ENCODE measurements at places on chromosomes 5 and 9. TPM values are rescaled to one million over a fixed set of nuclear protein-coding genes. Genes with fewer than 3 reads are reported as not detected.
A peak's percentile ranks its signal among the peaks of the same experiment; 100 is the strongest.

DNA sequence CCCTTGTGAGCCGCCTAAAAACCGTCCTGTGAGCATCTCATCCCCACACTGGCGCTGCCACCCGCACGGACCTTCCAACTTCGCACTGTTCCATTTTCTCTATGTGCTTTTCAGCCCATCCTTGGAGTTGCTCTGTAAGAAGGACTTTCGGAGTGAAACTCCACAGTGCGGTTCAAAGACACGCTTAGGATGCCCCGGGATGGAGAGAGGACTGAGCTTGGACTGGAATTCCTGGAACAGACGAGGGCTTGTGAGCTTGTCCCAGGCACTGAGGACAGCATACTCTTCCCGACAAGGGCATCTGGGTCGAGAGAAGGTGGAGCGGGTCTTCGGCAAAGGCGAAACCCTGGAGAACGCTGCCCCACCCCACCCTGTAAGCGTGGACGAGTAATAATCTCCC, 187.8 kb downstream of the MEF2C start:
- no peaks in the 10 kb centered on the region for H3K36me3 ChIP-seq
- peaks cover 47% of the 10 kb centered on the region for H3K27me3 ChIP-seq
- H3K4me1 ChIP-seq: peaks cover 20% of the 10 kb centered on the region
- DNase-seq: no peak
- H3K4me3 ChIP-seq: no peak overlapping the region

DNA sequence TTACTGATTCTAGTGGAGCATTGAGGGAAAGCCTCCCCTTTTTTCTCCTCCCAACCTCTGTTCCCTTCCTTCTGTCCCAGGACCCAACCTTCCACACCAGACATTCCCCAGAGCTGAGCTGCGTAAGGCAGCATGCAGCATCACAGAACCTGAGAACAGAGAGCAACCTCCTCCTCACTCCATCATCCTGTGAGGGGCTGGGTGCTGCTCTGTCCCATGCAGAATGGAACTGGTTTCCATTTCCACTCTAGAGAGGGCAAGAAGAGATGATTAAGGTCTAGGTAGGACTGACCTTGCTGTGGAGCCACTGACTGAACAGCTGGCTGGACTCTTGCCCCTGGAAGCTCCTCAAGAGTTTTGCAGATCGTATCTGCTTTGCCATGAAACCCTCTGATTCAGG, 30.1 kb upstream of the IL7R start:
- no peaks in the 10 kb centered on the region for H3K36me3 ChIP-seq
- no peaks in the 10 kb centered on the region for H3K27me3 ChIP-seq
- H3K27ac ChIP-seq: peak overlapping the region; percentile 66
- H3K4me1 ChIP-seq: peaks cover 82% of the 10 kb centered on the region

- no peak overlapping the region for H3K4me3 ChIP-seq
- peaks cover 12% of the 10 kb centered on the region for H3K27me3 ChIP-seq
- peaks cover 10% of the 10 kb centered on the region for H3K36me3 ChIP-seq
- peaks cover 38% of the 10 kb centered on the region for H3K4me1 ChIP-seq
- no peak overlapping the region for H3K27ac ChIP-seq
Observed at GRCh38 chr9:136850866-136851775, 1.0 kb upstream of the MAMDC4 start.

The LHFPL2 gene
- 0.19 TPM for total RNA-seq
